ENCODE measurements at places on chromosomes 12 and 14.

DNA sequence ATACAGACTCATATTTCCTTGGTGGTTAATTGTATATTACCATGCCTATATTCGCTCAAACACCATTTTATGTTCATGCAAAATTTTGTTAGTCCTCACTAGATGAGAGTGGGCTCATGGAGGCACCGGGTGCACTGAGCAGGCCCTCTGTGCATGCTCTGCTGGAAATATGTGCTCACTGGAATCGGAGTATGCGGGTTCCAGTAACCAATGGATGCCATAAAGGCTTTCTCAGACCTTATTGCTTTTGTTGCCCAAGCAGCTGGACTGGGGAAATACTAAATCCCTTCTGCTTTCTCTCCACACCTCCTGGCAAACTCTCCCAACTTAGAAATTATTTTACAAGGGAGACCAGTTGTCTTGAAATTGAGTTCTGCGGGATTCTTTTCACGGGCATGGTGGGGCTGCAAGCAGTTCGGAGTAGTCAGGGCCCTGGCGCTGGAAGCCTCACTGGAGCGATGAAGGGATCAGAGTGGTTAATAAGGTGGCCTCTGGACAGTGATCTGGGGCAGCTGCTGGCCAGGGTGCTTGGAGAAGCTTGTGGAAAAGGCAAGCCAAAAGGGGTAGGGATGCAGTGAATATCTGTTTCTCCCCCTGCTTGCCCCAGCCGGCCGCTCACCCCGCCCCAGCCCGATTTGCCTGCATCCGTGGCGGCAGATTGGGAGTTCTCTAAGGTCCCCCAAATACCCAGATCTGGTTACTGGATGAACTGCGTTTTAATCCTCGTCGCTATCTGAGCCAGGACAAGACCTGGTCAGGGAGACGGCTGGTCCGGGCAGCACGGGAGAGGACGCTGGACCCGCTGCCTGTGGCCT, 7.4 kb upstream of the HOXC6 start:
- DNase-seq: no peak

DNA sequence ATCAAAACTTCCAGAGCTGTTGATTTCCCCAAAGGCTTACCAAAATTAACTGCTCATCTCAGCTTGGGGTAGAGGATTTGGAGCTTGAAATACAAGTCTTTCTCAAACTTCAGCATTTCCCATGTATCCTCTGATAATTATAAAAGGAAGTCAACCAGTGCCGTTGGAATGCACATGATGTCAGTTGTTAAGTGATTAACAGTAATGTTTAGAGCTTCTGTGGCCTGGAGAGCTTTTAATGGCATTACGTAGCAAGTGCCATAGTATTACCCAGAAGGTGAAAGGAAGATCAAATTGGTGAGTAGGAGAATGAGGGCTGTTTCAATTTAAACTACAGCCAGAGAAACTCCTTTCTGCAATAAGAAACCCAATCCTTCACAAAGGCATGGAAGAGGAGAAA, 62.5 kb upstream of the PTPRR start:
- no peak for DNase-seq

DNA sequence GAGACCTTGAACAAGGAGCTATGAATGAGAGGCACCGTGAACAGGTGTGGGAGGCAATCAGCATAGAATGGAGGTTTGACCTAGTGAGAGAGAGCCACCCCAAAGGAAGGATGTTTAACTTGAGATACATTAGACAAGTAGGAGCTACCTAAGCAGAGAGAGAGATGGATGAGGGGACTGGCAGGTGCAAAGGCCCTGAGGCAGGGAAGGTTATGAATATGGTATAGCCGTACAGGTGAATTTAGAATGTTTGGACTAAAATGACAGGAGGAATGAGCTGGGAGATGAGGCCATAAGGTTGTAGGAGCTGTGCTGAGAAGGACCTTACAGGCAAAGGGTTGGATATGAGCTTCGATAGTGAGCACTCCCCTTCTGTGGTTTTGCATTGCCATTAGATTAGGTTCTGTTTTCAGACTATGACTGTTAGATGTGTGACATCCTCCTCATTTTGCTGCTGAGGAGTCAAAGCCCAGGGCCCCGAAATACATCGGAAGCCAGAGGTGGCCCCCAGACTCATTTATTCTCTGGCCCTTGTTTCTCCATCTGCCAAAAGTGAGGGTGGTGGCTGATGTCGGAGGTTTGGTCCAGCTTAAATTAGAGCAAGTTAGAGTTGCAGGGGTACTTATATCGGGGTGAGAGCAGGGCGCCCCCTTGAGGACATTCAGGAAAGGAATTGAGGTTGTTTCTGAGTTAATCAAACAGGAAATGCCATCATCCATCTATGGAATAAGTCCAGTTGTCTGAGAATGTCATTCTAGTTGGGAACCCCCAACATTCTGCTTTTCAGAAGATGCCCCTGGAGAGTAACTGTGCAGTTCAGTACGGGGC, 29.4 kb downstream of the SLC24A4 start:
- DNase-seq: no peak

DNA sequence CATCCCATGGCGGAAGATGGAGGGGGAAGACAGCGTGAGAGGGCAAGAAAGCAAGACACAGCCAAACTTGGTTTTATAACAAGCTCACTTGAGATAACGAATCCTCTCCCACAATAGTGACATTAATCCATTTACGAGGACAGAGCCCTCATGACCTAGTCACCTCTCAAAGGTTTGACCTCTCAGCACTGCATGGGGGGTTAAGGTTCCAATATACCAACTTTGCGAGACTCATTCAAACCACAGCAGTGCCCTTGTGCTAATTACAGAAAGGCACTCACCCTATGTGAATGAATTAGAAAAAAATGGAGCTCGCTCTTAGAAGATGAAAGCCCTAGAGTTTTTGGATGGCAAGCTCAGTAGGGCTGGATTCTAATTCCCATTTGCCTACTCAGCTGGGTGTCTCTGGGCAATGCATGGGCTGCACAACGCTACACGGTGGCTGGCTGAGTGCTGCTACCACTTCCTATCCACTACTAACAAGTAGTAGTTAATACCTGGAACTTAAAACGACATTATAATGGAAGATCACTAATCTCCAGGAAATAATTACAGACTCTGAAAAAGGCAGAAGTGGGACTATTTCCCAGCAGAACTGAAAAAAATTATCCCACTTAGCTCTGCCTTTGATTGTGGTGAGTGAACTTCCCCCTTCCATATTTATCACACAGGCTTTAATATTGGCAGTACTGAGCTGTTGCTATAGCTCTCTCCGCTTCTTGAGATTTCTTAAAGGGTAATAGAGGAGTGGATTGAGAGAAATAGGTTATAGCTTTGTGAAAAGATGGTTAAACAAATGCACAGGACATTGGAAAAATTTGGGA, 27.5 kb downstream of the TESPA1 start:
- DNase-seq: no peak

DNA sequence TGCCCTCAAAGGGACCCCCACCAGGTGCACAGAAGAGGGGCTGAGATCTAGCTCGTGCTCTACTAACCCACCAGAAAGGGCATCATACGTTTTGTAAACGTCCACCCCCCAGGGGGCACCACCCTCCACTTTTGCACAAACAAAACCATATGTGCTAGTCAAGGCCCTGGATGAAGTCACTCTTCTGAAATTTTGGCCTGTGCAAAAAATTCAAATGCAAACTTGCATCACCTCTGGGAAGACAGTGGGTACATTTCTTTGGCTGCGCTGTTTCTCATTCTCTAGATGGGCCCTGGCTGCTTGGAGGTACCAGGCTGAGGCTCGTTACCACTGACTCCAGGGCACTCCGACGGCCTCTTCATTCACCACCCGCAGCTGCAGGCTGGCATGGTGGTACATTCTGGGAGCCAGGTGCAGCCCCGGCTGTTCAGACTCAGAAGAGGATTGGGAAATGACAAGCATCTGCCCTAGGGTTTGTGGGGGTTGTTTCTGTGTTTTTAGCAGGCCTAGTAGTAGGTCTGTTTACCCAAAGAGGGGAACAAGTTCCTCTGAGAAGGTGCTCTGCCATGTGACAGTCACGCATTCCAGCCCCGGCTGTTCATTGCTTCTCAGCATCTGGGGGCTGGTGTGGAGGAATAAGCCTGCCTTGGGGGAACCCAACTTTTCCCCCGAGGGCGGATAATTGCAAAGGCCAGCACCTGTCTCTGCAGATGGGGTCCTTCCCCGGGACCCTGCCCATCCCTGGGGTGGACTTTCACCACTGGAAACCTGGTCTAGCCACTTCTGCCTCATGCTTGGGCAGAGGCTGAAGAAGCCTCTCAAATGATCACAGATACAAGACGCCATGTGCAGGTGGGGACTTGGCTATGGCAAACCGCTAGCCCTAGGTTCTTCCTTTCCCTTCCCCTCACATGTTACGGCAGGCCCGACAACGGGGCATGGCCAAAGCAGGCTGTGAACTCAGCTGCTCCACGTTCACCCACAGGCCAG, 147.6 kb downstream of the DPF3 start:
- peak; percentile 34 for DNase-seq

Measured in liver (tissue), 10 donors.